WTC11 (cell line): ENCODE measurements at places on chromosomes 11 and 22. TPM values are rescaled to one million over a fixed set of nuclear protein-coding genes. Genes with fewer than 3 reads are reported as not detected.

- no peaks in the 10 kb centered on the region for H3K36me3 ChIP-seq
- no peak overlapping the region for H3K27ac ChIP-seq
- no peak for DNase-seq
- H3K4me1 ChIP-seq: peaks cover 57% of the 10 kb centered on the region
- H3K27me3 ChIP-seq: peaks cover 92% of the 10 kb centered on the region
Observed at GRCh38 chr11:128927683-128928336, 14.9 kb downstream of the TP53AIP1 start.

DNA sequence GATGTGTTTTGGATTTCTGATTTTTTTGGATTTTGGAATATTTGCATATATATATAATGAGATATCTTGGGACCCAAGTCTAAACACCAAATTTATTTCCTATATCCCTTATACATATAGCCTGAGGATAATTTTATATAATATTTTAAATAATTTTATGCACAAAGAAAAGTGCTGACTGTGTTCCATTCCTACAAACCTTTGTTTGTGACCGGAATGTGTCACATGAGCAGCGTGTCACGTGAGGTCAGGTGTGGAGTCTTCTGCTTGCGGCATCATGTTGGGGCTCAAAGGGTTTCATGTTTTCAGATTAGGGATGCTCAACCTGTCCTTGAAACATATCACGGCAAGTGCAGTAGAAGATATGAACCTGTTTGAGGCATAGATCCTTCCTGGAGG is 65.6 kb downstream of the SCN3B start:
- no peak overlapping the region for H3K4me3 ChIP-seq
- DNase-seq: no peak
- H3K36me3 ChIP-seq: no peaks in the 10 kb centered on the region

Gene TRPM5
- total RNA-seq: 0.07 to 0.09 TPM in 2 of 3 replicates, not detected in the other

- H3K27ac ChIP-seq: no peak overlapping the region
- H3K4me3 ChIP-seq: no peak overlapping the region
- no peaks in the 10 kb centered on the region for H3K27me3 ChIP-seq
- no peaks in the 10 kb centered on the region for H3K36me3 ChIP-seq
- DNase-seq: no peak
- peaks cover 22% of the 10 kb centered on the region for H3K4me1 ChIP-seq
Observed at GRCh38 chr11:35170503-35170902, 31.5 kb downstream of the CD44 start.

GRCh38 chr11:71265559-71266092 is 13.2 kb upstream of the SHANK2 start:
- no peak overlapping the region; the same call in 1 of the 2 replicates for H3K4me3 ChIP-seq
- H3K36me3 ChIP-seq: no peaks in the 10 kb centered on the region
- DNase-seq: no peak
- no peak overlapping the region for H3K27ac ChIP-seq
